ENCODE measurements at places on chromosomes 5 and 9.
A peak's percentile ranks its signal among the peaks of the same experiment; 100 is the strongest.

DNA sequence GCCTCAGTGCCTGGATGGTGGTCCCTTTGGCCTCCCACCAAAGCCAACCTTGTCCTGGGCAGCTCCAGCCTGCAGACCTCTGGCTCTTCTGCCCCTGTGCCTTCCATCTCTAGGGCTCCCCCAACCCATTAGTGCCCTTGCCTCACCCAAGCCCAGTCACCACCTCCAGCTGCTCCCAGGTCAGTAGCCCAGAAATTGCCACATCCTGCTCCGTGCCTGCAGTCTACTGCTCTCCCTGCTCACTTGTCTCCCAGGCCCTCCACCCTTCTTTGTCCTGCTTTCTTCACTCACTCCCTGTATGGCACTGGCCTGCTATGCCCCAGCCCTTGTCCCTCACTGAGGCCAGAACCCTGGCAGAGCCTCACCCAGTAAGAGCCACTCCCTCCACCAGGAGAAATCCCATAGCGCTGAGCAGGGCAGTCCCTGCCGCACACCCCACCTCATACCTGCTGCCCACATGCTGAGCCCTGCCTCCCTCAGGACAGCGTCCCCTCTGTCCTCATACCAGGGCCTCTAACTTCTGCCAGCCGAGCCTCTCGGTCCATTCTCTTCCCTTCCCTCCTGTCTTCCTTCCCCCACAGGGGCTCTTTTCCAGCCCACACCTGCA lies 44.4 kb downstream of the JADE2 start:
- no peak for DNase-seq

DNA sequence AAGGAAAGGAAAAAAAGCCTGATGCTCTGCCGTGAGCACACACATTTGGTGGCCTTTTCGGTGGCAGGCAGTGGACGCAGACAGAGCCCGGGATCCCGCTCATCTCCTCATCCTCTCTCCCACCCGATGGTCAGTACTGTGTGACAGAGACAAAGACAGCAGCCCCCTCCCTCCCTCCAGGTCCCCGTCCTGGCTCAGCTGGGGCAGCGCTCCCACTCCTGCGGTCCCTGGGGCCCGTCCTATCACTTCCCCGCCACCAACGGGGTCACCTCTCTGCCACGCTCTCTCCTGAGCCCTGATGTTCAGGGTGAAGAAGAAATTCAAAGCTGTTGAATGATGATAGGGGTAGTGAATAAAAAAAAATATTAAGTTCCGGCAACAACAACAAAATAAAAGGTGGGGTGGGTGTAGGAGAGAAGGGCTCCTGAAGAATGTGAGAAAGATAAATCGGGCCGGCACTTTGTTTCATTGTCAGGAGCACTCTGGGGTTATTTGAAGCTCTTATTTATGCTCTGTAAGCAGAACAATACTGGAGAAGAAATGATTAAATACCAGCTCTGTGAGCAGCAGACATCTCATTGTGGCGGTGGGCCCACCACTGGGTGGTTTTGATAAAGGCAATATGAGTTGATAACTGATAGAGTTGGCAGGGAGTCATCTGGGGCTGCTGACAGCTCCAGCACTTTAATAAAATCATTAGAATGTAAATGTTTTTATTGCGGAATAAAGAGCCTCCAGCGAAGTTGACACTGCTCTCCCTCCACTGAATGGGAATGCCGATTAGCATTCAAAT lies 417.7 kb downstream of the IRX1 start:
- no peak for DNase-seq

DNA sequence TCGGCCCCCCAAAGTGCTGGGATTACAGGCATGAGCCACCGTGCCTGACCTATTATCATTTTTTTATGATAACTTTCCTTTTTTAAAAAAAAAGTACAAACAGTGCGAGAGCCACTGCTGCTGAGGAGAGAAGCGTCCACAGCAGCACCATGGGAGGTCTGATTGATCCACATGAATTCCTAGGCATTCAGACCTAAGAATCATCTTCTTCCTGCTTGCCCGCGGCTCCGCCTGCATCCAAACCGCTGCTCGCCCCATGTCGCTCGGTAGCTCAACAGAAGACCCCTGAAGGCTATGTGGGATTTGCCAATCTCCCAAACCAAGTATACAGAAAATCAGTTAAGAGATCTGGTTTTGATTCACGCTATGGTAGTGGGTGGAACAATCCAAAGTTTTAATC lies 102.0 kb downstream of the GABBR2 start:
- no peak for DNase-seq

- DNase-seq, result no peak
Observed at GRCh38 chr9:130526854-130527650, 52.3 kb upstream of the FUBP3 start.

- DNase-seq, result no peak
Observed at GRCh38 chr5:124207118-124207517, 539.3 kb downstream of the ZNF608 start.

GRCh38 chr5:57302643-57303042 lies 128.8 kb downstream of the GPBP1 start:
- no peak for DNase-seq

DNA sequence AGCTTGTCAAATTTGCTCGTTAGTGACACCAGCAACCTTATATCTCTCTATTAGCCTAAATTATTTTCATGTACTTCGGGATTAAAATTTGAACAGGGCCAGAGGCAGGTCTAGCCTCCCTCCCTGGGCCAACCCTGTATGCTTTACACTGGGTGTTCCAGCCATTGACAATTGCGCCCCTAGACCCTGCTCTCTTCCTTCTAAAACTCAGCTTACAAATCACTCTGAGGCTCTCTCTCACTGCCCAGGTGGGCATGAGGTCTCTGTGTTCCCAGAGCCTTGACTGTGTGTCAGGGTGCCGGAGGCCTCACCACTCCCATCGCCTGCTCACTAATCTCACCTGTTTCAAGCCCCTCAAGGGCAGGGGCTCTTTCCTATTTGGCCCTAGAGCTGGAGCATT lies 6.4 kb upstream of the CFAP90 start:
- no peak for DNase-seq

- DNase-seq, result no peak
Observed at GRCh38 chr9:79663878-79664277, 92.1 kb downstream of the TLE4 start.

- DNase-seq, result no peak
Observed at GRCh38 chr9:128882677-128883603, 1.0 kb downstream of the LRRC8A start.

DNA sequence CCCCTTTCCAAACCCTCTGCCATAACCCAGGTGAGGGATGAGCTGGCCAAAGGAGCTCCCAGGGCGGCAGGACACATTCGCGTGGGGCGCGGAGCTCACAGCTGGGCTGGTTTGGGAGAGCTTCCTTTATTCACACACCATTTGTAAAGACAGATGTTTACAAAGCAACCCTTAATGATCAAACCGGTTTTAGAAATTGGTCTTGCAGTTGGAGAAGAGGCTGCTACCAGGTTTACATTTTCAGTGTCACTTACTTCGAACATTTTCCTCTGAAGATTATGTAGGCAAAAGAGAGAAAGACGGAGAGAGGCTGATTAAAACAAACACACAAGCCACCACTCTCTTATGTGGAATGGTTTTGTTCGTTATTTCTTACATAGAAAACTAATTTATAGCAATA lies 648.7 kb downstream of the IRX1 start:
- no peak for DNase-seq

DNA sequence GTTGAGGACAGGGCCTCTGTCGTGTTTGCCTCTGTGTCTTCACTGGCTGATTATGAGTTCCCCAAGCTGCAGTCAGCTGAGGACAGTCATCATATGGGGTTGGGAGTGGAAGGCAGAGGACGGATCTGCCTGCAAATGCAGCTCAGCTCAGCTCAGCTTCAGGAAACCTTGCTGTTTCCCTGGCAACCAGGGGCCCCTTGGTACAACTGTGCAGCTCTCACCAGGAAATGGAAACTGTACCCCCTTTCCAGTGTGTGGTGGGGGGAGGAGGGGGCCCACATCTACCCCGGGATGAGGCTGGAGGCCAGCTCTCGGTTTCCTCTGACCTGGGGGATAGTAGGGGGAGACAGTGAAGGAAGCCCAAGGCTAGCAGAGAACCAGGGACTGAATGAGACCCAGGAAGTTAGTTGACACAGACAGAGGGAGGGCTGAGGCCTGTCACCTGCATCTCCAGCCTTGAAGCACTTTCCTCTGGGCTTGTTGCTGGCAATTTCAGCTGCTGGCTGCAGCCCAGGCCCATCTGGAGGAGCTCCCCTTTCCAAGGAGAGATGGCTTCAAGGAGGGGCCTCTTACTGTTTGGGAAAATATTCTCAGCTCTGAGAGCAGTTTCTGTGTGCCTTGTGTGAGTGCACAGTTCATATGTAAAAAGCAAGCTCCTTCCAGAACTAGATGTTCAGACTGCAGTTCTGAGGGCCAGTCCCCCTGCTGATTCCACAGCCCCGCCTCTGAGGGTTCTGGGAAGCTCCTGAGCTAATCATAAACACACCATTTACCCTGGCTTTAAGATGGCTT lies 6.9 kb downstream of the ANXA6 start:
- peak; percentile 47 for DNase-seq

DNA sequence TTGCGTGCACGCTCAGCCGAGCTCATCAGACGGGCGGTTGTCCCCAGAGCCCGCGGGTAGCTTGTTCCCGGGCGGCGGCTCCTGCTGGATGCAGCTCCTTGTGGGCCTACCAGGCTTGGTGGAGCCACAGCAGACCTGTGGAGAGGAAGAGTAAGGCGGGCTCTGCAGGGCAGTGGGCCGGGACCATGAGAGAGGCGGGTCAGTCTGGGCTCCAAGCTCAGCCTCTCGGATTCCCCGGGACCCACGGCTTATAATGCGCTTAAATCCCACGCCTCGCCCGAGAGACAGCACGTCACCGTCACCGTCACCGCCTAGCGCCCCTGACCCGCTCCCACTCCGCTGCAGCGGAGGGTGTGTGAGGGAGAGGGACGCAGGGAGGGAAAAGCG lies 1.9 kb upstream of the ANKRD18A start:
- no peak for DNase-seq

- DNase-seq, result no peak
Observed at GRCh38 chr9:136058801-136059302, 36.2 kb downstream of the NACC2 start.

DNA sequence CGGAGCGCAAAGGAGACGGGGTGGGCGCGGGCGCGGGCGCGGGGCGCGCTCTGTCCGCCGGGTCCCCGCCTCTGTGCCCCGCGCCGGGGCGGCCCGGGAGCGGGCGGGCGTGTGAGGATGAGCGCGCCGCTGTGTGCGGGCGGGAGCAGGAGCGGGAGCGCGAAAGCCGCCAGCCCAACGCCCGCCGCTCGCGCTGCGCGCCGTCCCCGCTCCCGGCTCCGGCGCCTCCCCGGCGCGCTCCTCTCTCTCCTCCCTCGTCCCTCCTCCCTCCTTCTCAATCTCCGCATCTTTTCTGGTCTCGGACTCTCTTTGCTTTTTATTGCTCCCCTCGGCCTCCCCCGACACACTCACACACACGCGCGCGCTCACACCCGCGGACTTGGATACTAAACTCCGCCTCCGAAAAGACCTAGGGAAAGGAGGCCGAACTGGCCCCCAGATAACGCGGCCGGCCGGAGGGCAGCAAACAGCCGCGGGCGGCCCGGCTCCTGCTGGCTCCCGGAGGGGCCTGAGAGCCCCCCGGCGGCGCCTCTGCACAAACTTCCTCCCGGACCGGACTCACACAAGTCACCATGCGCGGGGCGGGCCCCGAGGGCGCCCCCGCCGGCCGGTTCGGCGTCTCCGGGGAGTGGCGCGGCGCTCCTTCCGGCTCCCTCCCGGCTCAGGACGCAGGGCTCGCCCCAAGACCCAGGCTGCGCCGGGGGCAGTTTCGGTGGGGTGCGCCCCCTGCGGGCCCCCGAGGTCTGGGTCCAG lies at the start of gene FIBCD1:
FIBCD1 (minus strand) TSS at position 596 of the 753 bp plus-strand sequence. CDS start 640 bp downstream, outside the sequence.
- no peak for DNase-seq

DNA sequence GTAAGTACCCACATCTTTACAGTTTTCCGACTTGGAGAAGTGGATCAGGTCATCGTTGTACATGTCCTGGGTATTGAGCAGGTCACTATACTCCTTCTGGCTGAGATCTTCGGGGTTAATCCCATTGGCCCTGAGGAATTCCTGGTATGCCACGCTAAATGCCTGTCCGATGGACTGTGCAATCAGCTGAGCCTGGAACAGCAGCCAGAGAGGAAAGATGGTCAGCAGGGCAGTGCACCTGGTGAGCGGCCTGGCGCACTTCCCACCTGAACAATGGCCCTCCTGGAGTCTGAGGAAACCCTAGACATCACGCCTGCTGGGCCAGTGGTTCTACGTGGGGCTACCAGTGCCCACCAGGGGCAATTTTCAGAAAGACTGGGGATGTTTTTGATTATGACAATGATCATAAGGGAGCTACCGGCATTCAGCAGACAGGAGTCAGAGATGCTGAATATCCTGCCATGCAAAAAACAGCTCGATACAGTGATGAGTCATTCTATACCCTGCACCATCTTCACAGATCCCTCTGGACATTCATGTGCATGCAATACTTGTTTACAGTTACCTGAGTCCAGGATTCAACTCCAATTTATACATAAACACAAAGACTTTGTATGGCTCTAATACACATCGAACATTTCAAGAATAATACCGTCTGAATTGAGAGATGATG lies 127.2 kb downstream of the ENTREP1 start:
- no peak for DNase-seq

DNA sequence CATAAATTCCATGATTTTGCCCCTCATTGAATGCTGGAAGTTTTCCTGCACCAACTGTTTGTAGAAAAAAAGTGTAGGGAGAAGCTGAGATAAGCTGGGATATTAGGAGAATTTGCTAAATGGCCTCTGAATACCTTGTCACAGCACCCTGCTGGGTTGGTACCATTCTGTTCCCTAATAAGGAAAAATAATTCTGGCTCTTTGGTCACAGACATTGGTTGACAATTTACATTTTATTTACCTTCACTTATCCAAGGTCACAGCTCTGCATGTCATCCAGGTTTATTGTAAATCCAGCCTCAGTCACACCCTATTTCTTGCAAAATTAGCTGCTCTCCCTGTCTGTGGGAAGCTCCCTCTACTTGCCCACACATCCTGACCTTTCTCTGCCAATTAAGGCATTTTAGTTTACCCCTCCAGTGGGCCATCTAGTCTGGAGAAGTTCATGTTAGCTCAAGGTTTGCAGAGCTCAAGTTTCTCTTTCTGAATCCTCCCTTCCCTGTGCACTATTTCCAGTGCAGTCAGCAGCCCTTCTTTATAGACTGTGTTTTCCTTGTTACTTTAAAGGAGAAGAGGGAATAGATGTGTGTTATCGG lies 115.4 kb upstream of the NTRK2 start:
- DNase-seq, result no peak

DNA sequence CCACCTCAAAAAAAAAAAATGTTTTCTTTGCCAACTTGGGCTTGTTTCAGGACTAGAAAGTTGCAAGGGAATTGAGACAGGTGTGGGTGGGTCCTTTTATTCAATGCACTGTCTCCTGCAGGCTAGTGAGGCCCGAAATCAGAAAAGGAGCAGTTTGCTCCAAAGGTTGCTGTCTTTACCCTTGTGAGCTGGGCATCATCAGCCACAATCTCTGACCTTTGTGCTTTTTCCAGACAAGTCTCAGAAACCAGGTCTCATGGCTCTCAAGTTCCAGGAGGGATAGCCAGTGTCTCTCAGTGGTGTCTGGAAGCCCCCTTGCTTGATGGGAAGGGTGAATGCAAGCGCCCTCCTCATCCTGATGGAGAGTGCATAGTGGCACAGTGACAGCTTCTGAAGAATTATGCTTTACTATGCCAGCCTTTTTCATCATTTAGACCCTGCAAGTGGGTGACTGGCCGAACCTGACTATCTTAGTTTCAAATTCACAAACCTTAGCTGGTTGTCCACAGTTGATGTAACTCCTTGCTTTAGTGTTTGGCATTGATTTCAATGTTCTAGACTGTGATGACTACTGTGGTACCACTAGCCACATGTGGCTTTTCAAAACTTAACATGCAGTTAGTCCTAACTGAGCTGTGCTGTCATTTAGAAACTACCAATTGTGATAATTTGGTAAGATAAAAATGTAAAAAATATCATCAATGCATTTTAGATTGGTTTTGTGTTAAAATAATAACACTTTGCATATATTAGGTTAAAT lies 468.6 kb downstream of the GADD45G start:
- DNase-seq, result no peak

- peak; percentile 10 for DNase-seq
Observed at GRCh38 chr9:124784509-124784908, 7.6 kb downstream of the OLFML2A start.

Data from mesothelial cell of epicardium (in vitro differentiated cells).